T follicular helper cell (primary cell): ENCODE measurements at places on chromosomes 1 and 21.

DNA sequence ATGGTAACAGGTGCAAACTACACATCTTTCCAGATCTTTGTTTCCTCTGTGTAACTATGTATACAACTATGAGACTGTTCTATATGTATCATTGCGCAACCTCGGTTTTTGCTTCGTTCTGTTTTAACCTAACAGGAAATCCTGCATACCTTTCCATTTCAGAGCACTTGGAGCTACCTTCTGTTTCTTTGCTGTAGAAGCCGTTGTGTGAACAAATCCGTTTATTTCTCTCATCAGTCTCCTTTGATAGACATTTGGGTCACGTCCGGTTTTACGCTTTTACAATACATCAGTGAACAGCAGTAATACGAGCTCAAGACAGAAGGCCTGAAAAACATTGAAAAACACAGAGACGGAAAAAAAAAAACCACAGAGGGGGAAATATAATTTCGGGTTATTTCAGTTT lies 10.5 kb downstream of the ATP5IF1 start:
- peak; percentile 42 for DNase-seq

DNA sequence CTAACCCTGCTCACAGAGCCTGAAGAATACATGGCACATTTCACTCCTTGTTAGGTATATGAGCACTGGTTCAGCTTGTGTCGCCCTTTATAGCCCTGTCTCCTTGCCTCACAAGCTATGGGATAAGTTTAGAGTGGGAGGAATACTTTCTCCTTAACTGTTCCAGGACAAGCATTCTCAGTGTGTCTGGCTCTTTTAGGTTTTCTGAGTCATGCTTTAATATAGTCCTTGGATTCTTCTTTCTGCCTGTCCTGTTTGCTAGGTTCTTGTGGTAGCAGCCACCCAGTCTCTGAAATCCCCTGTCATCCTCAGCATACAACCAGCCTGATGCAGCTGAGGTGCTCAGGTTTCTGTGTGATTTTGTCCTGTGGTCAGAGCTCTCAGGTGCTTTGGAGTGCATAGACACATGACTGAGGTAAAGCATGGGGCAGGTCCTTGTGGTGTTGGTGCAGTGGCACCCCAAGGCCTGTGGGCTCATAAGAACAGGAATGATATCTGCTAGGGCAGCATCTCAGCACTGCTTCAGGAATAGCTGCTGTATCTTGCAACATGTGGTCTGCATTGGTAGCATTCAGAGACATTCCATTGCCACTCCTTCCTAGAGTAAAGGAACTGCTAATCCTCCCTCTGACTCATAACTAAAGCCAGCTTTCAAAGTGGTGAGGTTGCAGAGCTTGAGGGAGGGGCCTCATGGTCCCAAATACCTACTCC lies 14.2 kb upstream of the CASQ2 start:
- DNase-seq: no peak

DNA sequence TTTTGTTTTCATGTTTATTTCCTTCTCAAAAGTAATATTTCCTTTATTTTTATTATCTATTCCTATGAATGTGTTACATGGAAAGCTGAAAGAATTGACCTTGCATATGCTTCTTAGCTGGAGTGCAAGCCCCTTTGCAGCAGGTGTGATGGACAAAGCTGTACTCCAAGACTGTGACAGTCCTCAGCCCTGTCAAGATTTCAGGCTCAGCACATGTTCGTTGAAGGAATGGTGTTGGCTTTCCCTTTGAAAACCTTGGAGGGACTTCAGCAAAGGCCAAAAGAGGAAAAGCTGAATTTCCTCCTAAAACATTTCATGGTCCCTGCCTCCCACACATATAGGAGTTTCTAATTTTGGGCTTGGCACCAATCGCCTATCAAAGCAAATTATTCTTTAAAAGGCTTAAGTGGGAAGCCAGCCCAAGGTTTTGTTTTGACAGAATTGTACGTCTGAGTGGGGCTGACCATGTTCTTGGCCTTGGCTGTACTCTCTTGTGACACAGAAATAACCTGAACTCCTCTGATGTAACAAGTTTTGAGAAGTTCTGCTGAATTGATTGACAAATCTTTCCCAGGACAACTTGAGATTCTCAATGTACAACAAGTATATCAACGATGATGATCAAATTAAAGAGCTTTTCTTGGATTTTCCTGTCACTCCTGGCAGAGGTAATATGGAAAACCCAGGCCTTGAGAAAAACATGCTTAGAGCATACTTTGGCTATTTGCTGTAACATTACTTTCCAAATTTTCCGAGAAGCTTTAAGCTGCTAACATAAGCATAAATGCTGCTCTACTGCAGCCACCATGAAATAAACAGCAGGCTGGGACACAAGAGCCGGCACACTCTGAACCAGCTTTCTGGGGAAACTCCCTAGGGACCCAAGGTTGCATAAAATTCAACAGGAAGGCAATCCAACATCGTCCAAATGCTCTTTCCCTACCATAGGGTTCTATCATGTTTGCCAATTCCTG lies 135.7 kb upstream of the ZNF648 start:
- DNase-seq: no peak

GRCh38 chr1:203638950-203639349 lies 12.3 kb downstream of the ATP2B4 start:
- no peak for DNase-seq

- DNase-seq: no peak
These were observed 1540.4 kb upstream of the PRMT6 start for GRCh38 chr1:105516068-105516467.

- no peak for DNase-seq
These were observed 70.8 kb downstream of the PIK3CD start for GRCh38 chr1:9722378-9722749.

DNA sequence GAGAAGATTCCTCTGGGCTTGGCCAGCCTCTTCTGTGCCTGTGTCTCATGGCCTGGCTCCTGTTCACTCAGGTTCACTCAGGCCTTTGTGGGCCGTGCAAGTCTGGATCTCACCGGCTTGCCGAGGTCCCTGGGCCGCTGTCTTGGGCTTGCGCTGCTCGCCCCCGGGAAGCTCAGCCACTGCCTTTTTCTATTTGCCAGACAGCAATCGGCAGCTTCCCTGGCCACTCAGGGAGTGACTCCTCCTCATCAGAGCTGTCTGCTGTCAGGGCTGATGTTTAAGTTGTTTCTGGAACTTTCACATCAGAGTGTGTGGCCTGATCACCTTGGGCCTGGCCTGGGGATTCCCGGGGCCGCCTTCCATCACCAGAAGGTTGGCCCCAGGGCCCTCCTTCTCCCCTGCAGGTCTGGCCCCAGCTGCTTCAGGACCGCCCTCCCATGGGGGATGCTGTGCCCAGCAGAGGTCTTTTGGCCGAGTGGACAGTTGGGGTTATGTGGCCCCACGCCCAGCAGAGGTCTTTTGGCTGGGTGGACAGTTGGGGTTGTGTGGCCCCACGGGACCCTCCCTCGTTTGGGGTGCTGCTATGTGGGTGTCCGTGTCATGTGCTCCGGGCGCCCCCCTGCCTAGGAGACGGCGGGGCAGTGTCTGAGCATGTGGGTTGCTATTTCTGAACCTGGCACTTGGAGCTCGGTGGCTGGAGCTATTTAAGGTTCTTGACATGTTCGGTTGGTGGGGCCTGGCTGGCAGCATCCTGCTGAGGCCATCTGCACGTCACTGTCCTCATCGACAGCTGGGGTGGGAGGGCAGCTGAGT lies 12.5 kb downstream of the SLX9 start:
- no peak for DNase-seq

- no peak for DNase-seq
These were observed 44.4 kb downstream of the RNF11 start for GRCh38 chr1:51280321-51280978.

- no peak for DNase-seq
These were observed 1237.4 kb upstream of the TMPRSS15 start for GRCh38 chr21:19640964-19641363.

GRCh38 chr1:165495858-165496205 lies 48.0 kb upstream of the LRRC52 start:
- no peak for DNase-seq

DNA sequence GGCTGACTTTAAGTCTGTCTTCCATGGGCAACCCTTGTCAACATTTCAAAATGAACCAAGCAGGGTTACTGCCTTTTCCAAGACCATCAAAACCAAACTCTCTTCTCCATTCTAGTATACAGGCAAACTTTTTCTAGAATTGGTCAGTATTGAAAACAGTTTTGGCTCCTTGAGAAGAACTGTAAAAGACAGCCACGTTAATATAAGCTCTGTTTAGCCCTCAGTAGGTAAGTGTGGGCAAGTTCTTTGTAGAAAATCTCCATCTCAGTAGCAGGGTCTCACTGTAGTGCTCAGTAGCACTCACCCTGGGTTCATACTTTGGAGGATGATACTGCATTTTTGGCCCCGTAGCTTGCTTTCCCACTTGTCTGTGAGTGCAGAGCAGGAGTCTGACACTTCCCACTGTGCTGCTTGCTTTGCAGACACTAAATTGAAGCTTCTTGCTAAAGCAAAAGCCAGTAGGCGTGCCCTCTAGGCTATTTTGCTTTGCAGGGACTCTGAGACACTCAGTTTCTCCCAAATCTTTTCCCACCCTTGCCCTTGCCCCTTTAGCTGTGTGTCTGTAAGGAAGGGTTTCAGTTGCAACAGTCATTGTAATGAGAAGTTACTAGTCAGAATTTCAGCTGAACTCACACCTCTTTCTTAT lies 34.3 kb upstream of the CACYBP start:
- no peak for DNase-seq

- DNase-seq: no peak
These were observed 352 bp downstream of the MEX3A start for GRCh38 chr1:156081917-156082308.

GRCh38 chr1:14662116-14662515 lies 63.6 kb downstream of the KAZN start:
- no peak for DNase-seq

DNA sequence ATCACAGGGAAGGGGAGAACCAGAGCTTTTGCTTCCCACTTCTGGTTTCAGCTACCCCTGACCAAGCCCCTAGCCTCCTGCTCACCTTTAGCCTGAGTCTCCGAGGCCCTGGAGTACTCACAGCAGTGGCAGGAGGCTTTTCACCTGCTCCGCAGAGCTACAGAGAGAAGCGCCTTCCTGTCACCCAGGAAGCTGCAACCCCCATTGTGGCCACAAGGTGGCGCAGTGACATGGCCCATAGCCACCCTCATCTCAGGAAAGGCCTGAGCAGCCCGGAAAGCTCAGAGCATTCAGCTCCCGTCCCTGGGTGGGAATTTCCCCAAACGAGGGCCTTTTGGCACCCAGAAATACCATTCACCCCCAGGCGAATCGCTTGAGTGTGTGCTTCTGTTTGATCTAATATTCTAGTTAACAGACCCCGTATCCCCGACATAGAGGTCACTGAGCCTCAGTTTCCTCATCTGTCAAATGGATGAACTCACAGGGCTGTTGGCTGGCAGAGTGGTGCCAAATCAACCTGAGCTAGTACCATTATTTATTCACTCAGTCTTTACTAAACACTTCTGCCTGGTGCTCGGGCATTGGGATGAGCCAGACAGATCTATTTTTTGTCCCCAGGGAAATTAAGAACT lies 25.3 kb downstream of the A3GALT2 start:
- peak; percentile 77 for DNase-seq

- DNase-seq: no peak
These were observed 38.7 kb upstream of the PDC start for GRCh38 chr1:186499571-186499970.

DNA sequence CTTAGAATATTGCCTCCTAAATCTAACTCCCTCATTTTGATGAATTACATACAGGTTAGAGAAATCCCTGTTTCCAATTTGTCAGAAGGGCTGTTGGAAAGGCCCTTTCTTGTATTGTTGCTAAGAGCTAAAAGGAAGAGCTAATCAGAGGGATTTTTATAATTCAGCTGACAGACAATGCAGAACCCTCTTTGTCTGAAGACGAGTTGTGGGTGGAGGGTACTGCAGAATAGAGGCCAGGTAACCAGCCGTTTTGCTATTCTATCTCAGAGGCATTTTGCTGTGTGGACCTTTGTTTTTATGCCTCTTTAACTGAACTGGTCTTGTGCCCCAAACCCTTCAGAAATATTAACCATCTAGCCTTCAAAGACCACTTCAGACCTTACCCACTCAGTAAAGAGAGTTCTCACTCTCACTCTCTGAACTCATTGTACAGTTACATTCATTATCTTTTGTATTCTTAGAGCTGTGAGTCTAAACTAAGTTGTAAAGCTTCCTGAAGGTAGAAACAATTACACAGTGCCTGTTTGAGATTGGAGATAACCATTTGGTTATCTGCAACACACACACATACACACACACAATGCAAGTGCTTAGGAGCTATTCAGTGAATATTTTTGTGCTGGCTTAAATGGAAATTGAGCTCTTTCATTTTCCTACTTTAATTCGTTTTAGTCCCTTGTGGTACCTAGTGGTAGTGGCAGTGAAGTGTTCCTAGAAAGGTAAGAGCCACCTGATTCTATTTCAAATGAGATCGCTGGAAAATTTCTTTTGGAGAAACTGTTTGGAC lies 19.7 kb downstream of the KPNA6 start:
- DNase-seq: no peak

GRCh38 chr1:203335503-203335902 lies 15.4 kb downstream of the FMOD start:
- DNase-seq: no peak

- DNase-seq: no peak
These were observed 66.6 kb downstream of the UBIAD1 start for GRCh38 chr1:11339346-11340232.

GRCh38 chr1:110281363-110282290 lies 57.5 kb upstream of the RBM15 start:
- DNase-seq: no peak

DNA sequence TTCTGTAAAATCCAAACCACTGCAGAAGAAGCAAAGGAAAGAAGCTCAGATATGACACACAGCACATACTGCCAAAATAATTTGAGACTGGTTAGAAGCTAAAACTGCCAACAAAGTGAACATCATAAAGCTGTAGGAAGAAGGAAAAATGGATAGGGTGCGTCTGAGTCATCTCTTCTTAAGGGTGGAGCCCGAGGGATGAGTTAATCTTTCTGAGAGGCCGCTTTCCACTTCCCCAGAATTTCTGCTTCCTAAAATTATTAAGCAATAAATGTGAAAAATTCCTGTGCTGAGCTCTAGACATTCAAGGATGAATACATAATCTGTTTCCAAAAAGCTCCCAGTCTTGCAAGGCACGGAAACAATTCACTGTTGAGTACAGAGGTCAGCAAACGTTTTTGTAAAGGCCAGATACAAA lies 20.1 kb downstream of the PPT1 start:
- no peak for DNase-seq

GRCh38 chr21:31257265-31257664 lies 86.8 kb downstream of the TIAM1 start:
- no peak for DNase-seq

DNA sequence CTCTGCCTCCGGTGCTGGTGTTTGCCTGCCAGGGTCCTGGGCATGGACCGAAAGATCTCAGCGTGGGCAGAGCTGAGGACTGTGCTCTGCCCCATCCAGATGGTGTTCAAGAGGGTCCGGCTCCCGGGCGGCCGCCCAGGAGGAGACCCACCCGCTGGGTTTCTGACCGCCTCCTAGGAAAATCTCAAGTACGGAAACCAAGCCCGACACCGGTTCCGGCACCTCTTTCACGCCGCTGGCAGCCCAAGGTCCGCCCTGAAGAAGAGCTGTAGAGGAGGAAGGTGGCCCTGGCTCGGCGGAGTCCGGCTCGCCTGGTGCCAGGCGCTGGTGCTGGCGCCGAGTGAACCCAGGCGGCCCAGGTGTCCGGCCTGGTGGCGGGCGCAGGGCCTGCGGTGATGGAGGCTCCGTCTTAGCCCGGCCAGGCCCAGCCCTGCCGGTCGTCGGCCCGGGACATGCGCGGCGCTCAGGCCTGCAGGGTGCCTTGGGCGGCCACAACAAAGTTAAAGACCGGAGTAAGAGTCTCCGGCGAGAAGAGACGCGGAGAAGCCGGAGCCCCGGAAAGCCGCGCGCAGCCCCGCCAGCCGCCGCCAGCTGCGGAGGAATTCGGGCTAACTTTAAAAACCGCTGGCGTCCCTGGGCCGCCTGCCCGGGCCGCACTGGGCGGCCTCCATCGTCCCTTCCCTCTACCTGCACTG lies 1.5 kb downstream of the GRIK3 start:
- DNase-seq: no peak
